ENCODE measurements at places on chromosomes 3 and 15.

- DNase-seq = no peak
These were observed 4.8 kb downstream of the GASK1A start for GRCh38 chr3:42983927-42984326.

- DNase-seq = no peak
These were observed 17.9 kb downstream of the SERP1 start for GRCh38 chr3:150528354-150528797.

DNA sequence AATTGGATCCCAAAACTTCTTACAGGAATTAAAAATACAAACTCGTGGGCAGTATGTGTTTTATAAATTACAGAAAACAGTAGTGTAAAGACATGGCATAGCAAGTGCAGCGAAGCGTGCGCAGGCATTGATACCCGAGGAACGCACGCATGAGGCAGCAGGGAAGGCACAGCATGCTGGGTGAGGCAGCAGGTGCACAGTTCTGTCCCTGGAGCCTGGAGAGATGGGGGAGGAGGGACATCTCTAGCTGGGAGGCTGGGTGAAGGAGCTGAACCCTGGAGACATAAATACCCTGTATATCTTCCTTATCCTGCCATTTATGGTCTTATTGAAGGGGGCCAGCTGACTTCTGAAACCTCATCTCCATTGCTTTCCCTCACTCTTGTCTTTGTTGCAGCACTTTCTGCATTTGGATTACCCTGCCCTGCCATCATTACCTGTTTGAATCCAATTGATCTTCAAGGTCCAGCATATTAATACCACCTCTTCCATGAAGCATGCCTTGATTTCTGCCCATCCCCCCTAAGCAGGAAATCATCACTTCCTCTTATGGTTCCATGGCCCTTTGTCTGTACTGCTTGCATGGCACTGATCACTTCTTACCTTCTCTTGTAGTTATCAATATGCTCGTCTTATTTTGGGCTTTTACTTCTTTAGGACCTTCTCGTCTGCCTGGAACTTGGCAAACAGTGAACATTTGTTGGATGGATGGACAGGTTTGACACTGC is 20.5 kb downstream of the LPP start:
- DNase-seq = no peak

DNA sequence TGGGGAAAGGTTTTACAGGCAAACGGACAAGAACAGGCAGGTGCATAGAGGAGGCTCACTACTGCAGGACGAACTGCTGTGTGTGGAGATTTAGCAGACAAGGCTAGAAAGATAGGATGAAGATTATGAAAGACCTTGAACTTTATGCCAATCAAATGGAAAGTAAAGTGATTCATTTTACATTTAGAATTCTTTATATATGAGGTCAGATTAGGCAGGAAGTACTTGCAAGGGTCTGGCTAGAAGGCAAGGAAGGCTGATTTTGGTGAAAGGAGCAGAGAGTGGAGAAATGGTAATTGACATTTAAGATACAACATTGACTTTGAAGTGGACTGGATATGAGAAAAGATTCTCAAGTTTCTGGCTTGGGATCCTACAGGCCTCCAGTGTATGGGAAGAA is 33.6 kb downstream of the PLSCR4 start:
- no peak for DNase-seq

DNA sequence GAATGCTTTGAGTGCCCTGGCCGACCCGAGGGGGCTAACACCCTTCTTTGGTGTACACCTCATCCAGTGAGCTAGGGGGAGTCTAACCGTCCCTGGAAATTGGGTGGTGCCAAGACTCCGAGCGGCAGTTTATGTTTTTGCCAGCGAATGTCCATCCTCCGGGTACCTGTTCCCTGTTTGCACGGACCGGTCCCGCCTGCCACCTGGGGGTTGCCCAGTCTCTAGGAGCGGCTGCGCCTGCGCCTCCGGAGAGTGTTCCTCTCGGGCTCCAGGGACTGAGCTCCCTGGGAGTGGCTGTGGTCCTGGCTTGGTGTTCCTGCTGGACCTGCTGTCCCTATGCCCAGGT is 913 bp upstream of the WNT7A start:
- no peak for DNase-seq

- peak; percentile 60 for DNase-seq
These were observed 9.3 kb downstream of the RFTN1 start for GRCh38 chr3:16504242-16504641.

DNA sequence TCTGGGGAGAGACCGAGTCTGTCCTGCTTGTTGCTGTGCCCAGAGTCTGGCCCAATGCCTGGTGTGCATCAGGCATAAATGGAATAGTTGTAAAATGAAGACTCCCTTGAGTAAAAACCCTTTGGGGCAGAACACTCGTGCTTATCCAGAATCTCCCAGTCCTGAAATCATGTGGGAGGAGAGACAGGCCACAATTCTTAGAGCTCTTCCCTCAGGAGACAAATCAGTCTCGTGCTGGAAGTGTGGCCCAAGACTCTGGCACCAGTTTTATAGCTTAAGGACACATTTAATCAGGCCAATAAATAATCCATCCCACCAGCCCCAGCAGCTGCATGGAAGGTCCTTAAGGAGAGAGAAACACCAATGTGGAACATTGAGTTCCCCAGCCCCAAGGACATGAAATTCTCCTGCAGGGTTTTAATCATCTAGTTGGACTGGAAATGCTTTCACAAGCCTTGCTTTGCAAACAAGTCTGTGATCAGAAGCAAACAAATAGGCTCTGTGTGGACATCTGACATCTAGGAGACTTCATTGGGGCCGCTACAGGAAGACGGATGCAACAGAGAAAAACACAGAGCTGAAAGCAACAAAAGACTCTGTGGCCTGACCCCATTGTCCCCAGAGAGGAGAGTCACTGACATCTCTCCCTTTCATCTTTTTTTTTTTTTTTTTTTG is 70.4 kb downstream of the LSM3 start:
- peak; percentile 30 for DNase-seq

GRCh38 chr15:77860071-77860691 is 217.3 kb downstream of the TBC1D2B start:
- DNase-seq = no peak

DNA sequence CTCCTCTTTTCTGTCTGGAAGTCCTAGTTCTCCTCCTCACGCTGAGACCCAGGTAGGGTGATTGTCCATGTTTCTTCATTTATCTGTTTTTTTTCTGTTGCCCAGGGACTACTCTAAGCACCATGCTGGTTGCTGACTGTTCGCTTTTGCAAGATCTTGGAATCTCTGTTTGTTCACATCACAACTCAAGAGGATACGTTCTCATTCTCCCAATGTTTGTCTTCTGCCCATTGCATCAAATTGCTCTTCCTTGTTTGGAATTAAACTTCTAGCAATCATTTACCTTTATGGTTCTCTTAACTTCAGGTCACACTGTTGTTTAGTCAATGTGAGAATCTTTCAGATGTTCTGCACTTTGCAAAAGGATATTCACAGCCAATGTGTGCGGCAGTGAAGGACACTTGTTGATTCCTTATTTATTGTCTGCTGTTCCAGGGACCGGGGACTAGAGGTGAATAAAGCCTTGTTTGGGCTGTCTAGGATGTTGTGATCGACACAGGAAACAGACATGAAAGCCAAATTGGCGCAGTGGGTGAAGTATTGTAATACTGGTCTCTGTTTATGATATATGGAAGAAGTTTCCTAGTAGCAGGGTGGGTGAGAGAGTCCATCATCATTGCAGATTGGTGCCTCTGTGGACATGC is 24.5 kb downstream of the LPP start:
- no peak for DNase-seq

DNA sequence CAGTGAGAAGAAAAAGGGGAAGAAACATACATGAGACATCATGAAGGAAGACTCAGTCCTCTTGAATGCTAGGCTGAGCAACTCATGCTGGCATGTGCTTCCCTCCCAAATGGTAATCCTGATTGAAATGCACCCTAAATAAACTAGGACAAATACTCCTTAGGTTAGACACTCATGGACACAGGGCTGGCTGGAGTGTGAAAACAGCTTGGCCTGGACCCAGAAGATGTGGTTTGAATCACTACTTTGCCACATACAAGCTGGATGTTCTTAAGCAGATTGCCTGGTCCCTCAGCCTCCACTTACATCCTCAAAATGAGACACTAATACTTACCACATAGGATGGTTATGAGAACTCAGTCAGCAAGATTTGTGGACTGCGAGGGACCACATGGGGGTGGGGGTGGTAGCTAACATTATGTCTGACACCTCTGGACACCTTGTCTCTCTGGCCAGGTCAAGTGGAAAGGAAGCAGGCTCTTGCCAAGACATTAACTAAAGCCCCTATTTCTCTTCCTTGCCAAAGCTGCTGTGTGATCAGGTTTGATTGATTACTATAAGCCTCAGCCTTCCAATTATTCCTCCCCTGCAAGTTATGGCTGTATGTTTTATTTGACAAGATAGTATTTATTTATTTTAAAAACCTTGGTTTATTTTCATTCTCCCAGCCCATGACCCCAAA is 138.9 kb upstream of the SLC7A14 start:
- peak; percentile 79 for DNase-seq

- DNase-seq = no peak
These were observed 10.3 kb downstream of the GPR87 start for GRCh38 chr3:151306168-151306810.

- no peak for DNase-seq
These were observed 106.6 kb upstream of the ABI3BP start for GRCh38 chr3:101099791-101100190.

Data from GM04503 (cell line).